Right atrium auricular region (tissue), 2 donors: ENCODE measurements at places on chromosomes 12 and 14.

DNA sequence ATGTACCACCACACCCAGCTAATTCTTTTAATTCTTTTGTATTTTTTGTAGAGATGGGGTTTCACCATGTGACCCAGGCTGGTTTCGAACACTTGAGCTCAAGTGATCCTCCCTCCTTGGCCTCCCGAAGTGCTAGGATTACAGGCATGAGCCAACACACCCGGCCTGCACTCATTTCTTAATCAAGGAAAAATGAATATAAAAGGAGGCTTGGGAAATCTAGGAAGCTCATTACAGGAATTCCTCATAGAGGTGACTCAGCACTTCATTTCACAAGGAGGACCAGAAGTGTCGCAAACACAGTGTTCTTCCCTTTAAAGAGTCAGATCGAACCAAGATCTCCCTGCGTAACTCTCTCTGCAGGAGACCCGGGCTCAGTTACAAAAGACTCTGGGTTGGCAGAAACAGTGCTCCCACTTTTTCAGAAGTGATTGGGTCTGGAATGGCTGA lies 30.3 kb downstream of the NFKBIA start:
- peak; percentile 79 for DNase-seq

GRCh38 chr14:81449576-81449975 lies 49.5 kb upstream of the STON2 start:
- DNase-seq: no peak

DNA sequence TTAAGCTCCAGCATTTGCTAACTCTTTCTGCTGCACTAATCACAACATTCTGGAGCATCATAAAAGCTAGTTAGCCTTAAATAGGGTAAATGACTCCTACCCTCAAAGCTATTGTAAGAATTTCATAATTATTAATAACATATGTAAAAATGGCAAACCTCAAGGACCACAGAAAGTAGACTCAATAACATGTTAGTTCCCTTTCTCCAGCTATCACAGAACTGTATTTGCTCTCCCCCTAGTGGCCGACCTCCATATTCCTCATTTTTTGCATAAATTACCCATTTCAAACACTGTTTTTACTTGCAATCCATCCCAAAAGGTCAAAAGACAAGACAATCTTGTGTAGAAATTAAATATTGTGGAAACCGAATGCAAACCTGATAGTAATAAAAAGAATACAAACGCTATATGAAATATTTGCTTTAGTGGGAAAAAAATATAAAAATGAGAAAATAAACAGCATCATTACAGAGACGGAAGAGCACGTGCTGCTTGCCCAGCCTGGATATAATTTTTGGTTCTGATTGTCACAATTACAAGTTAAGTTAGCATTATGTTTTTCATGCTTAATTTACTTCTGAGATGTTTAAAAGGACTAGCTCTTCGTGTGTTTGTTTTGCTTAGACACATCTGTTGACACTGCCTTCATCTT lies 97.9 kb downstream of the RERGL start:
- no peak for DNase-seq

GRCh38 chr12:88453323-88453722 lies 126.9 kb downstream of the KITLG start:
- no peak for DNase-seq

GRCh38 chr12:979349-979748 lies 11.7 kb upstream of the ERC1 start:
- no peak for DNase-seq

GRCh38 chr14:94615823-94616570 lies 3.8 kb downstream of the SERPINA3 start:
- no peak for DNase-seq

DNA sequence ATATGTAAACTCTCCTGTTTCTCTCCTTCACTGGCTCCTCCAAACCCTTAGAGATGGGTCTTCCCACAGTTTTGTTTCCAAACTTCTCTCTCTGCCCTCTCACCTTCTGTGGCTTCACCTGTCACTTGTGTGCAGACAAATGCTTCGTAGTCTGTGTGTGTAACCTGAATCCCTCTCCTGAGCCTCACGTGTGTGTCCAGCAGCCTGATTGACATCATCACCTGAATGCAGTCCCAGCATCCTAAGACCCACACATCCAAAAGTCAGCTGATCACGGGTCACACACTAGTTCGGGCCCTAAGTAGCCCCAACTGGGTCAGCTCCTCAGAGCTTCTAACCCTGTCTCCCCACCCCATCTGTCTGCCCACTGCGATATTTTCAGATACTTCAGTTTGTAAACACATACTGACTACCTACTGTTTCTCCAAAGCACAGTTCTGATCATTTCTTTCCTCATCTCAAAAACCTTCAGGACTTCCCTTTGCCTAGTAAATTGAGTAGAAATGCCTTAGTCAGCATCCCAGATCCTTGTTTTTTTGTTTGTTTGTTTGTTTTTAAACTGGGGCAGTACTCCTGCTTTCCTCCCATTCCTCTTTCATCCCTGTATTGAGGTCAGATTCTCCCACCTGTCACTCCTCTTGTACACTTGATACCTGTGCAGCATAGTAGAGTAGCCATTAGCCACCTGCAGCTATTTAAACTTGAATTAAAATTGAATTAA lies 23.7 kb downstream of the FNTB start:
- DNase-seq: no peak

GRCh38 chr12:100798286-100799160 lies 3.9 kb downstream of the ANO4 start:
- no peak for DNase-seq

DNA sequence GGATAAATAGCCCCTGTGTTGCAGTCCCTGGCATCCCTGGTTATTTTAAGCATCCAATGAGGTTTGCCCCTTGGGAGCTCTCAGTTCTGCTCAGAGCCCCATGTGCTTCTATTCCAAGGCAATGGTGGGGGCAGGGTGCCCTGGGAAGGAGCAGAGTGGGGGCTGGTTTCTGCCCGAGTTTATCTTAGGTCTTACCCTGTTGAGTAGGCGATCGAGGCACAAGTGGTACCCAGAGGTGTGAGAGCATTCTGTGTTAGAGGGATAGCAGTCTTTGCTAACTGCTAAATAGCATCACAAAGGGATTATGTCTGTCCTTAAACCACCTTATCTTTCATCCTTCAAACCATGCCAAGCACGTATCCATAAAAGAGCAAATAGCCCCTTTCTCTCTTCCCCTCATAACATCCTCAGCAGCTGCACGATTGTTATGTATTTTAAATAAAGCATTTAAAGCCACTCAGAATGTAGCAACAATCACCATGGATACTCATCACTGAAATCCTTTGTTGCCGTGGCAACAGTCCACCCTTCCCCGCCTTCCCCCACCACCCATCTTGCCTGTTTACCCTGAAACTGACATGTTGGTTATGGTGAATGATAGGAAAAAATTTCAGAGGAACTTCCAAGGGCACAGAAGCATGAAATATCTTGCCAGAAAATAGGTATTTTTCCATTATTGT lies 139.3 kb downstream of the PTPN11 start:
- DNase-seq: no peak

DNA sequence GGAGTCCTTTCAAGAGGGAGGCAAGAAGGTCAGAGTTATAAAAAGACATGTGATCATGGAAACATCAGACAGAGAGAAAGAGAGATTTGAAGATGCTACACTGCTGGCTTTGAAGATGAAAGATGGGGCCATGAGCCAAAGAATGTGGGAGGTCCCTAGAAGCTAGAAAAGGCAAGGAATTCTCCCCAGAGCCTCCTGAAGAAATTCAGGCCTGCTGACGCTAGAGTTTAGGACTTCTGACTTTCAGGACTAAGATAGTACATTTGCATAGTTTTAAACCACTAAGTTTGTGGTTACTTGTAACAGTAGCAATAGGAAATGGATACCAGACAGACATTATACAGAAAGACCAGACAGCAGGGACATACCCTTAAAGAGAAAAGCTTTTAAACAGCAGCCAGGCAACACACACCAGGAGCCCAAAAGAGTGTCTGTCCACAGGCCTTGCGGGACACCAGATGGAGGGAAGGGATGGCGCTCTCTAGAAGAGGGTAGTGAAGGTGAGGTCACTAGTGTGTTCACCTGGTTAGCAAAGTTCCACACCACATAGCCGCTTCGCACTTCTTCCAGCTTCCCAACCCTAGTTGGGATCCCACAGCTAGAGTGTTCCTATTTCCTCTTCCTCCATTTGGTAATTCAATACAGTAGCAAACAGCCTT lies 29.7 kb upstream of the CEBPE start:
- DNase-seq: no peak

DNA sequence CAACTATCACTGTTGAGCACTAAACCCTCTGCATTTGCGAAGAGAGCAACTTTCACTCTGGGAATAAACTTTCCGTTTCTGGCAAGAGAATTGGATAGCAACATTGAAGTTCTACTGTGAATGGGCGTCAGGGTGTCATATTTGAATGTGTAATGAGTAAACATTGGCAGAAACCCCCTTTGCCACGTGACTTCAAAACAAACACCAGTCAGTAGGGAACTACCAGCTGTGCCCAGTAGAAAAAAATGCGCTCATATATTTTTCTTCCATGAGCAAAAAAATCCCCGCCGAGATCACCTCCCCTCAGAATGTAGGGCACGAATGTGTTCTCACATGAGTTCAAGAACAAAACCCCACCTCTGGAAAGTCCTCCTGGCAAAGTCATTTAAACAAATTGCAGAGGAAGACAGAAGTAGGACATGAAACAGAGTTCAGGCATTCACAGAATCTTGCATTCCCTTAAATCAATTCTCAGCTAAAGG lies 80.6 kb downstream of the BTG1 start:
- DNase-seq: no peak

- DNase-seq: no peak
Observed at GRCh38 chr12:25757037-25757665, 201.3 kb upstream of the RASSF8 start.

- DNase-seq: no peak
Observed at GRCh38 chr12:52682938-52683574, 2.8 kb upstream of the KRT1 start.

- DNase-seq: no peak
Observed at GRCh38 chr12:42871816-42872215, 282.3 kb upstream of the PRICKLE1 start.

DNA sequence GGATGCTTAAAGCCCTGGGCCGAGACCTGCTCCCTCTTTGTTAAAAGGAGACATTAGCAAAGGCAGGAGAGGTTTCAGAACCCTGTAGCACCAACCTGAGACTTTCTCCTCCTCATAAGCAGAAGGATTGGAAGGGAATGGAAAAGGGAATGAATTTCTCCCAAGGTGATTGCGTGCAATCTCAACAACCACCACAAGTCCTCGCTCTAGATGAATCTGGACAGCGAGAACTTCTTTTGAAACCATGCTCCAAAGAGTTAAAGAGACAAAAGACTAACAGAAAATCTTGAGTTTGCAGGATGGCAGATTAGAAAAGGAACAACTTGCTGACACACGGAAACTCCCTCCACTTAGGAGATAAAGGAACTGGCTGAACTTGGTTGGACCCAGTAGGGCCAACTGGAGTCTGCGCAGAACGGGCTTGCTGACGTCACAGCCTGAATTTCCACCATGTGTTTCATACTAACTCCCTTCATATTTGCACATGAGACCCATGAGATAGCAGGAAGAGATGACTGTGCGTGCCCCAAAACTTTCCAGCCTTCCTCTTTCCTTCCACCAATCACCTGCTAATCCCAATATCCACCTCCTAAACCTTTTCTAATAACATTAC lies 137.0 kb downstream of the PTPN11 start:
- DNase-seq: no peak

DNA sequence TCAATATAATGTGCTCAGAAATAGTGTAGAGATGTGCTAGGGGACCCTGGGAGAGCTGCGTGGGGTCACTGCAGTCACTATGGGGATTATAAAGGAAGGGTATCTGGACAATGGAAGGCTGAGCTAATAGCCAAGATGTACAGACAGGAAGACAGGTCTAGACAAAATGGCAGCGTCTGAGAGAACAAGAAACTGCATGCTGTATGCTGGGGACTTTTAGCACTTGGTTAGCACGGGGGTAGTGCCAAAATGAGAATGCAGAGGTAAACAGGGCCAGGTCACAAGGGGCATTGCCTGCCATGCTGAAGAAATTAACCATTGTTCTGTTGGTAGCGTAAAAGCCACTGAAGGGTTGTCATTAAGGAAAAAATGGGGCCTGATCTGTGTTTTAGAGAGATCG lies 308.2 kb downstream of the EMP1 start:
- DNase-seq: no peak

GRCh38 chr12:63844391-63845341 lies at the start of gene SRGAP1:
Gene SRGAP1, plus strand, starts transcription at chr12:63844700. Its CDS starts 117 bp downstream, at chr12:63844817.
- peak; percentile 75 for DNase-seq

DNA sequence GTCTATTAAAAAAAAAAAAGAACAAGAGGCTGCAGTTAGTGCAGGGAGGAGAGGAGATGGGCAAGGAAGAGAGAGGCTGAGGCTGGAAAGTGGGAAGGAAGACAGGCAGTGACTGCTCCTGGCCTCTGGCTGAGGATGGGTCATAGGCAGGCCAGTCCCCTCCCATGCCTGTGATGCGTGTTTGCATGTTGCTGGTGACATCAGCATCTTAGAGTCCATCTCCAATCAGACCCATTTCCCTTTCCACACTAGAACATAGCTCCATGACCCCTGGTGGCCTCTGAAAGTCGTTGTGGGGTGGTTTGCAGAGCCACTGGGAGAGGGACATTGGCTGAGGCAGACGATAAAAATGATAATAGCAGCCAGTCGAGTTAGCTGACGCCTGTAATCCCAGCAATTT lies 132.9 kb downstream of the PTPN11 start:
- no peak for DNase-seq

DNA sequence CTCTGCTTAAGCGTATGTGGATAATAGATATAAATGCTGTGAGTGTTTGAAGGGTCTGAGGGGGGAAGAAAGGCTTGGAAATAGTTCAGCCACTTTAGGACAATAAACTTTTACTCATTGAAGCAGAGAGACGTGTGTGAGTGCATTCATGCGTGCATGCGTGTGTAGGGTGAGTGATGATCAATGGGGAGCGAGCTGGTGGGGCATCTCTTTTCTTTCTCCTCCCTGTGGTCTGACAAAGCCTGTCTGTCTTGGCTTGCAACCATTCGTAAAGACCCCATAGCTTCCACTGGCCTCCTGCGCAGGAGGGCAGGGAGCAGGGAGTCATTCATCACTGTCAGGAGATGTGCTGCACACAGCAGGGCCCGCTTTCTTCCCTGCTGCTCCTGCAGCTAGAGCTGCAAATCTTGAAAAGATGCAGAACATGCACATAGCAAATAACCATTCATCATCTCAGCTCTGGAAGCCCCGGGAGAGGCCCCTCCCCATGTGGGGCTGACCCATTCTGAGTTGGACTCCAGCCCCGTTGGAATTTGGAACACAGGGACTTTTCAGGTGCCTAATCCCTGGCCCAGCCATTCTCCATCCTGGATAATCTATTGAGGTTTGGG lies 223.2 kb downstream of the PPM1H start:
- no peak for DNase-seq

DNA sequence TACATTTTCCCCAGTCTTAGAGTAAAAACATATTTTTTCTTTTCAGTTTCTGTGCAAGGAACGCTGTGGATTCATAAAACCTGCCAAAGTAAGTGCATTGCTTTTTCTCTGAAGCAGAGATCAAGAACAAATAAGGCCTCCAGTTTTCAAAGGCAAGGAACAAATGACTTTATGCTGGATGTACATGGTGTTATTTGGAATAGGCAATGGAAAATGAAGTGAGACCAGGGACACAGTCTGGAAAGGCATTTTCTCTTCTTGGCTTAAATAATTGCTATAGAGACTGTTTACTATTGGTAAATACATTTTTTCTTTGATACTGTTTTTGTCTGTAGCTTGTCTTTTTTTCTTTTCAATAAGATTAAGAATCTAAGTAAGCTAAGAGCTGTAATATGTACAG lies 725.9 kb upstream of the MDGA2 start:
- no peak for DNase-seq
